ENCODE measurements at places on chromosomes 7 and 10.

DNA sequence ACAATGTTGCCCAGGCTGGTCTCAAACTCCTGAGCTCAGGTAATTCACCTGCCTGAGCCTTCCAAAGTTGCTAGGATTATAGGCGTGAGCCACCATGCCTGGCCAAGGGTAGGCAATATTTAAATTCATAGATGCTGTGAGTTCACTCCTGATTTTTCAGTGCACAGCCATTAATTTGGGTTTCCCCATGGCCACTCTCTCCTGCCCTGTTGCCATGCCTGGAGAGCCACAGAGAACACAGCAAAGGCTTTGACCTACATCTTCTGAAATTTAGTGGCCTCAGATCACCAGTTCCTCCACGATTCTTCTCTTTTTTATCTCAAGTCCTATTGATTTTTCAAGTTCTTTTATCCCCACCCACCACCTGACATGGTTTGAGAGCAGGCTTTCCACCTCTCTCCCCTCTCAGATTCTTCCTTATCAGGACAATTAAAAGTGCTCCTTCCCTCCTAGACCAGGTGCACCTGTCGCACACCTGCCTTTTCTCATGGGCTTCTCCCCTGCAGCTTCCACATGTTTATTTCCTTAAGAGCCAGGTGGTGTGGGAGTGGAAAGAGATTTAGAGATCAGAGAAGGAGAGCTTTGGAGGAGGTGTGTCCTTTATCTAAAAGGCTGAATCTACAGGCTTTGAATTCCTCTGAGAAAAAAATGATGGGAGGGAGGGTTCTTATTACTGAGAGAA is 123.8 kb downstream of the ADRA2A start:
- DNase-seq, result no peak

DNA sequence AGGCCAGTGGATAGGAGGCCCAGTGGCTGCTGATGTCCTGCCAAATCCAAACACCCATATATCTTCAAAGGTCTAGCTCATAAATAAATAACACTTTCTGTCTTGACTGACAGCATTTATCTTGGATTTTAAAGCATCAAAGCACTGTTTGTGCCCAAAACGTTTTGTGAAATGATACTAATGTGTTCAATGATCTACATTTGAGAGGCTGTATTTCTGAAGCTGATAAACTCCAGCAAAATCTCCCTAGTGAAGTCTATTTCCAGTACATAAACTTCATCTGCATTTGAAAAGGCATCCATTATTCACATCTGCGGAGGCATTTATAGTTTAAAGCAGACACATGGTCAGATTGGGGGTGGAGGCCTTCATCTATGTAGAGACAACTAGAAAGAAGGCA is 276.3 kb downstream of the HPSE2 start:
- peak; percentile 49 for DNase-seq

DNA sequence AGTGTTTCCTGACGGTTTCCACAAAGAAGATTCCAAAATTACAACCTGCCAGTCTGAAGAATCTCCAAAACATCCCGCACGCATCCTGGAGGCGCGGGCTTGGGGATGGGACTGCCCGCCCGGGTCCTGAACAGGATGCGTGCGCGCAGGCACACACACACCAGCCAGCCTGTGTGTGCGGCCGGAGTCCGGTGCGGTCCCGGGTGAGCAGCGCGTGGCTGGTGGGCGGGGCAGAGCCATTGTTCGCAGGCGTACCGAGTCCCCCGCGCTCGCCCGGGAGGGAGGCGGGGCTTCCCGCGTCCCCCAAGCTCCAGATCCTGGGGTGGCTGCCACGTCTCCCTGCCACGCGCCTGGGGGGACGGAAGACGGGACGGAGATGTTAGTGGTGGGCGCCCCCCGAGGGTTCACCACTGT is 675 bp upstream of the SCD start:
- peak; percentile 92 for DNase-seq

GRCh38 chr7:24764972-24765744 is 7.9 kb upstream of the GSDME start:
- no peak for DNase-seq

GRCh38 chr7:47814905-47815613 is 133.2 kb downstream of the PKD1L1 start:
- no peak for DNase-seq

DNA sequence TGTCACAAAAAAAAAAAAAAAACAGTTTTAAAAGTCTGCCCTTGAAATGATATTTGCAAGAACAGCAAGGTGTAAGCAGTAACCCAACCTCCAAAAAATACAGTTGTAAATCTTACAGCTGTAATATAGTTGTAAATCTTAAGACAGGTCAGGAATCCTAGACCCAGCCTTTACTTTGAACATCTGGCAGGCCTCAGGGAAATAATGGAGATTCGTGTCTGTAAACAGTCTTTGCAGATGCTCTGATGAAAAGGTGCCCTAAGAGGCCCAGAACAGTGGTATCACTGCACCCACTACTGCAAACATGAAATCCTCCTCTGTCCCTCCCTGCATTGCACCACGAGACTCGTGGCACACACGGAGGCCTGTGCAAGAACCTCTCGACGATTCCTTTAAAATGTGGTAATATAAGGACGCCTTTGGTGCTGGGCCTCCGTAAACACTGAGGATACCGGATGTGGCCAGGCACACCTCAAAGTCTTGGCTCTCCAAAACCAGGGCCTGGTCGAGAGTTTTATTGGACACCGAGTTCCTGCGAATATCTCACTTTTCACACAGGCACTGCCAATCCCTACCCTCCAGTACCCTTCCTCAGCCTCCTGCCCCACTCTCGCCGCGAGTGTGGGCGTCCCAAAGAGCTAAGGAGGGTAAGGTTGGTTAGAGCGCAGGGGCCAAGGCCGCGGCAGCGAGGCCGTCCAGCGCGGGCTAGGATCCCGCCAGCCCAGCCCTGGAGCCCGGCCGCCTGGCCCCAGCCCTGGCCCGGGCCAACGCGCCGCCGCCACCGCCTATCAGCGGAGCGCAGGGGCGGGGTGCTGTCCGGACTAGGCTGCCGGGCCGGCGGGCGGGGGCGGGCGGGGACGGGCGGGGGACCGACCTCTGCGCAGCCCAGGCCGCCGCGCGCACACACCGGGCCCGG is at the start of gene REEP3:
Gene REEP3 (plus strand): TSS at position 902 of the 916 bp plus-strand sequence. CDS start 145 bp downstream, outside the sequence.
- DNase-seq, result peak; percentile 36

- no peak for DNase-seq
Measured at GRCh38 chr10:22103701-22104470, 100.4 kb upstream of the DNAJC1 start.
